ENCODE measurements at places on chromosomes 13 and 19. TPM values are rescaled to one million over a fixed set of nuclear protein-coding genes. Genes with fewer than 3 reads are reported as not detected.

Gene ADGRE3
- total RNA-seq, result not detected

Gene FAM216B
- total RNA-seq, result not detected

Gene HSPB6
- 4.3 TPM for total RNA-seq

Gene SRRM5
- total RNA-seq, result 0.22 TPM

Gene PCDH17
- 0.43 TPM for total RNA-seq

Gene PAK4
- total RNA-seq, result 17.3 TPM

Gene EHD2
- total RNA-seq, result 126 TPM

Gene C19orf47
- total RNA-seq, result 14.5 TPM

Gene TMEM59L
- total RNA-seq, result not detected

Gene CGB5
- total RNA-seq, result not detected

Gene CXCL17
- total RNA-seq, result not detected

Gene PLPP2
- 43.2 TPM for total RNA-seq

Gene KLF12
- 35.7 TPM for total RNA-seq

Gene EDNRB
- 59.6 TPM for total RNA-seq

Gene KLK12
- not detected for total RNA-seq

Gene CEACAM4
- not detected for total RNA-seq

Gene GIPC3
- total RNA-seq, result under 0.01 TPM

All from placental epithelial cell (primary cell).